ENCODE measurements at places on chromosomes 5 and 9.

DNA sequence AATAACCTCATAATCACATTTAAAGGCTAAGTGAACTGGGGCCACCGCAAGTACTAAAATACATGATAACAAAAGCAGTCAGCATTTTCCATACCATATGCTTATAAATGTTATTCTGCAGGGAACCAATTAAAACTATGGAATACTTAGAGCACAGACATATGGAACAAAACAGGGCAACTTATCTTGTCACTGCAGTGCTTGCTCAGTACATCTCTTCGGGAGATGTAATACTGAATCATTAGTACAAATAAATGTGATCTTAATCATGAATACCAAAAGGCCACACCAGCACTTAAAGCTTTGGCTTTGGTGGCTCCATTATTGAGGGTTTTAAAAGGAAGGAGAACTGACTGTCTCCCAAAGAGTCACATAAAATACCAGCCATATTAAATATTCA, 32.1 kb downstream of the PRUNE2 start:
- no peak for DNase-seq

GRCh38 chr9:83047839-83048775, 14.8 kb downstream of the RASEF start:
- no peak for DNase-seq

GRCh38 chr5:67765697-67766096, 449.9 kb upstream of the PIK3R1 start:
- DNase-seq = no peak

- no peak for DNase-seq
Observed at GRCh38 chr5:76514292-76514691, 108.9 kb downstream of the F2RL2 start.

GRCh38 chr9:89071591-89071990, 80.3 kb downstream of the S1PR3 start:
- no peak for DNase-seq

- no peak for DNase-seq
Observed at GRCh38 chr5:97388794-97389193, 205.7 kb upstream of the RIOK2 start.

GRCh38 chr9:86575137-86575536, 220.9 kb upstream of the TUT7 start:
- DNase-seq = no peak

DNA sequence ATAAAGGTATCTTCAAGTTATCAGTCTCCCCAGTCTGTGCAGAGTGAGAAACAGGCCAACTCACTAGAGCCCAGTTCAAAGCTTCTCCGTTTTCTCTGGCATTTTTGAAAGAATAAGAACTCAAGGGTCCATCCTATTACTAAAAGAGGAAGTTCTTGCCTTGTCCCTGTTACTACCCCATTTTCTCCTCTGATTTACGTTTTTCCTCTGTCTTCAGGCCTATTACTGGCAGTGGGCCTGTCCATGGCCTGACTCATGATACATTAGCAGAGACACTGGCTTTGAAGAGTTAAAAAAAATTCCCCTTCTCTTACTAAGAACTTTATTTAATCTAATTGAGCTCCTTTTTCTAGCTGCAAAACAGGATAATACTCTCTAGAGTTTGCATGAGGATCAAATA, 624.0 kb upstream of the KLF4 start:
- DNase-seq = no peak

- no peak for DNase-seq
Observed at GRCh38 chr5:139880416-139881142, 85.0 kb downstream of the PSD2 start.

DNA sequence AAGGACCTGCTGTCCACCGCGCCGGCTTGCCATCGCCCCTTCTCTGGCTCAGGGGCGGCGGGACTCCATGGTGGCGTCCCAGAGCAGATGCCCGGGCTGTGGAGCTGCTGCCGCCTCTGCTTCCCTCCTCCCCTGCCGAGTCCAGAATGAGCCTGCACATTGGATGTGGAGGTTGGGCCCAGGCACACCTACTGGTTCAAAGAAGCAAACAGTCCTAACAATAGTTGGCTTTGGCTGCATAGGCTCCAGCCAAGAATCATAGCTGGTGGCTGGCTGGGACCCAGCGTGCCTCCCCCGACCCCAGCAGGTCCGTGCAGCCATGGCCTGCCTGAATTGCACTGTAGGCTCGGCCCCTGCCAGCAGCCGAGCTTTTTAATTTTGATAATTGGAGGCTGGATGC, 25.8 kb downstream of the ADAMTSL2 start:
- DNase-seq = no peak

GRCh38 chr9:29211003-29211579, 1637.8 kb upstream of the C9orf72 start:
- DNase-seq = no peak

GRCh38 chr5:141649056-141649688, 2.0 kb downstream of the FCHSD1 start:
- DNase-seq = no peak

Data from DMS79 (cell line).